ENCODE measurements at places on chromosomes 7 and 10.

DNA sequence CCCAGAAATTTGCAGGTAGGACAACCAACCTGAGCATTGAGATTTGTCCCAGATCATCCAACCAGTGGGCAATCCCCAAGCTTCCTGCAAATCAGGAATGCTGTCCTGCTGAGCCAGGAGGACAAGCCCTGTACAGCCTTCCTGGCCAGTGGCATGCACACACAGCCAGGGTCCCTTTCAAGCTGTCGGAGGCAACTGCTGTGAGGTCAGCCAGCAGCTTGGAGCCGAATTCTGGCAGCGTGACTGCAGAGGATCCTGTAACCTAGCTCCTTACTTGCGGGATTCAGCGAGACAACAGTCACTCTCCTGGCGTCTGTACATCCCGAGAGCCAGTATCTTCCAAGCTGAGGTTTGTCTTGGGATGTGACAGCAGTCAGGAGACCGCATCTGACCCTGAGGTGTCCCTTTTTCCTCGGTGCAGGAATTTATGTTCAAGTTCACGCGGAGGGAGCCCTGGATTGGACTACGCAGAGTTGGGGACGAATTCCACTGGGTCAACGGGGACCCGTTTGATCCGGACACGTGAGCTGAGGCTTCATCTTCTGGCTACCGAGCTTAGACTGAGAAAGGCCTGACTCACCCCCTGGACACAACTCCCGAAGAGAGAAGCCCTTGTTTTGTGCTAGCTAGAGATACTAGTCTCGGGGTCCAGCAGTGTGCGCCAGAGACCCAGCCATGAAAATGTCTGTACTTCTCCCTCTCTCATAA lies 18.3 kb downstream of the CLEC2L start:
- DNase-seq: peak; percentile 27

- peak; percentile 67 for DNase-seq
These were observed 1.6 kb downstream of the PDGFA start for GRCh38 chr7:517774-518629.

- no peak for DNase-seq
These were observed 1447.5 kb downstream of the GATA3 start for GRCh38 chr10:9501944-9502343.

DNA sequence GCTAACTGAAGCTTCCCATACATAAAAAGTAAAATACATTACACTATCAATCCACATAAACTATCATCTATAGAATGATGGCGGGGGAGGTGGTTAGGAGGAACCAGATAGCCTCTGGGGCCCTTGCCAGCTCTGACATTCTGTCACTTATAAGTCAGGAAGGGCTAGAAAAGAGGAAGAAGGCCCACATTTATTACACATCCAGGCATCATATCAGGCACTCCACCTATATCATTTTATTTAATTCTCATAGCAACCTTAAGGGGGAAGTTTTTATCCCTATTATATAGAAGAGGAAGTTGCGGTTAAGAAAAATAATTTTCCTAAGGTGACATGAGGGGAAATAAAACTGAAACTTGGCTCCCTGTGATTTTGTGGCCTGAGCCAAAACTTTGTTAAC lies 29.9 kb downstream of the HEPACAM2 start:
- no peak for DNase-seq
